ENCODE measurements at places on chromosomes 3 and 15. TPM values are rescaled to one million over a fixed set of nuclear protein-coding genes. Genes with fewer than 3 reads are reported as not detected.

The CYP1A1 gene
- not detected for total RNA-seq

The CSPG5 gene
- total RNA-seq = 0.17 TPM

The MYO5C gene
- 0.15 TPM for total RNA-seq

The TRH gene
- total RNA-seq = not detected

The SLC9A9 gene
- 4.5 TPM for total RNA-seq

The CHRFAM7A gene
- not detected for total RNA-seq

The TMEM212 gene
- total RNA-seq = not detected

The AP4E1 gene
- total RNA-seq = 5.9 TPM

The LMAN1L gene
- total RNA-seq = not detected

The FAM227B gene
- 3.4 TPM for total RNA-seq

The BOC gene
- 1.0 TPM for total RNA-seq

The INSYN1 gene
- total RNA-seq = 0.30 TPM

The PIF1 gene
- 22.0 TPM for total RNA-seq

The NMB gene
- total RNA-seq = 12.1 TPM

Data from bronchus fibroblast of lung (primary cell).